ENCODE measurements at places on chromosomes 6 and 20.

DNA sequence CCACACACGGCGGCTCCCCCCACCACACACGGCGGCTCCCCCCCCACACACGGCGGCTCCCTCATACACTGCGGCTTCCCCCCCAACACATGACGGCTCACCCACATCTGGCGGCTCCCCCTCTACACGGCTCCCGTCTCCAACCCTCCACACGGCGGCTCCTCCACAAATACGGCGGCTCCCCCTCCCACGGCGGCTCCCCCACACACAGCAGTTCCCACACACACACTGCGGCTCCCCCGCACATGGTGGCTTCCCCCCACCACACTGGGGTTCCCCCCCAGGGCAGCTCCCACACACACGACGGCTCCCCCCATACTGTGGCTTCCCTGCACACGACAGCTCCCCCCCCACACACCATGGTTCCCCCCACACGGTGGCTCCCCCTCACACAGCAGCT lies 98.0 kb downstream of the TTLL2 start:
- DNase-seq: no peak

DNA sequence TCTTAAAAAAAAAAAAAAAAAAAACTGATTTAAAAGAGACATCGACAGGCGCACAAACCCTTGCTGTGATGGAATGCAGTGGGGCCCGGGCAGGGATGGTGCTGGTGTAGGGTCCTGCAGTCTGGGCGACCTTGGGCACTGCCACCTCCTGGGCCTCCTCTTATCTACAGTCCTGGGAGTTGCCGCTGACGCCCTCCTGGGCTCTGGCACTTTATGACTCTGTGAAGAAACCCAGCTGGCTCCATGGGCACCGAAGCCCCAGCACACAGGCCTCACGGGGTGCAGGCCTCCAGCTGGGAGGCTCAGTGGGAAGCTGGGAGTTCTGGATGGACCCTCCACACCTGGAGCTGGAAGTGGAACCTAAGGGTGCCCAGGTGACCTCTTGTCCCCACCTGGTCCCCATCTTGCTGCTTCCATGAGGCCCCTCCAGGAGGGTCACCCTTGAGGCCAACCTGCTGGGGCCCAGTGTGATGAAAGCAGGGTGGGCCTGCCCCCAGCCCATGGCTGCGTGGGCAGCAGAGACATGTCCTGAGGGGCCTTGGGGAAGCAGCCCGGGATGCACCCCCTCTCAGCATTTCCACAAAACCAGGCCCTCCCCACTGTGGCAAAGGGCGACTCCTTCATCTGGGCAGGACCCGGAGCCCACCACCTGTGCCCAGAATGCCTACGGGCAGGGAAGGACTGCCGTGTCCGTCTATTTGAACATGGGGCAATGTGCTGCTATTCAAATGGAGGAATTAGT lies 104.9 kb downstream of the ASXL1 start:
- no peak for DNase-seq

DNA sequence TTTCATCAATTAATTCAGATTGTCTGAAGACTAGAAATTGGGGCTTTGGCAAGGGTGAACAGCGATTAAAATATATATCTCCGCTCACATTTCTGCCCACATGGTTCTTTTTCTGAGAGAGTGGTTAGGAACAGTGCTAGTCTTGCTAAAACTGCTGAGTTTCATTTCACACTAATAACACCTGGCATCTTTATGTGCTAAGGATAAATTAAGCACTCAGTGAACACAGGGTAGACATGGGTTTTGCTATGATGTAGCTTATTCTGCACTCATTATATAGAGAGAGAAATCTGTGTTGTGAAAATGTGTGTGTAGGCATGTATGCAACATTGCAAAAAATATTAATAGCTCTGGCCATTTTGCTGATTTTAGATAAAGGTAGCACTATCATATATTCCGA lies 623.4 kb upstream of the FLRT3 start:
- DNase-seq: no peak

DNA sequence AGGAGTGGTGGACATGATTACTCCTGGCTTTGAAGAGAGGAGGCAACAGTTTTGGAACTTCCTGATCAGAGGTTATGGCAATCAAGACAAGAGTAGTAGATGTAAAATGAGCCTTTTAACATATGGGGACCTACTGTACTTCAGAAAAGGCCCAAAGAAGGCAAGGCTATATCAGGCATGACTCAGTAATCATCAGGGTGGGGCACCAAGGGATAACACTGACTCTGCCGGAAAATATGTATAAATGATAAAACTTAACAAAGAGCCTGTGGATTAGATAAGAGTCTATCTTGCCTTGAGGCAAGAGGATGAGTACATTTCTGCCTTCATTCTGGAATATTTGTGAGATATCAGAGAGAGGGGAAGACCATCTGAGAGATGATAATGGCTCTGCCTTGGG lies 1389.9 kb upstream of the MAP3K7 start:
- no peak for DNase-seq

- no peak for DNase-seq
These were observed 132.7 kb upstream of the MAP3K7 start for GRCh38 chr6:90719321-90720195.

GRCh38 chr6:153140299-153140698 lies 9.2 kb upstream of the RGS17 start:
- no peak for DNase-seq

DNA sequence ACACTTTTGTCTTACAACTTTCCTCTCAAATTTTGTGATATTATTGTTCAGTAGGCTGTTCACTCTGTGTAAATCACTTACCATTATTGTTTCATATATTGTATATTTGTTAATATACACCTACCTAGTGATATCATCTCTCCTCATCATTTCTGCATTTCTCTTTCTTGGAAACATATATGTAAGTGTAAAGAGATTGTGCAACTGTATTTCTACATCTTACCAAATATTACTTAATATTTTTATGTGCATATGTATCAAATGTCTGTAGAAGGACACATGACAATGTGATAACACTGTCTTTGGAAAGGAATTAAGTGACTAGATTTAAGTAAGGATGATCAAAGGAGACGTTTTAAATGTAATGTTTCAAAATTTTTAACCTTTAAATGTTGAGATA lies 30.2 kb downstream of the ZNF322 start:
- no peak for DNase-seq

DNA sequence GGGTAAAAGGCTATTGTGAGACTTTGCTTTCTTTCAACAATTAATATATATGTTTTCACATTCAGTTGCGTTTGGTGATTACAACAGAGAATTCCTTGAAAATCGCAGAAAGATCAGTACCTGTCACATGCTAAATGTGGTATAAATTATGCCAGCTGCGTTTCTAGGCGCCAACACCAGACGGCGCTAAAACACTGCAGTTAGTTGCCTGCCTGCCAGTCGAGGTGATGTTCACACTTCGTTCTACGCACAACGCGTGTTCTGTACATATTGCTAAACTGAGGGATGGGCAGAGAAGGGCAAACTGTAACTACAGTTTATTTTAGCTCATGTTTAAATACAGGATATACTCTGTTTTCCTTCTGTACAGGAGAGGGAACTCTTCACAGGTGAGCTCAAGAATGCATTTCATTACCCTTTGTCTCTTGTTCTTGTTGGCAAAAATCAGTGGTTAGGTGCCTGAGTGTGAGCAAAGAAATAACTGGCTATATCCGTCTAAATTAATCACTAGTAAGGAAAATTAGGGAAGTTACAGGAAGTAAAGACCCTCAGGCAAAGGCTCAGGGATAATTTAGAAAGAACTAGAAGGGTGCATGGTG lies 100.1 kb upstream of the RGS17 start:
- DNase-seq: peak; percentile 37

- no peak for DNase-seq
These were observed 22.4 kb upstream of the BACH2 start for GRCh38 chr6:90319044-90319443.

- DNase-seq: peak; percentile 32
These were observed 4.2 kb downstream of the DUSP22 start for GRCh38 chr6:296151-297122.

- DNase-seq: no peak
These were observed 73.6 kb upstream of the AKAP12 start for GRCh38 chr6:151166180-151166579.

- no peak for DNase-seq
These were observed 96.3 kb downstream of the PHF3 start for GRCh38 chr6:63731930-63732329.

- DNase-seq: no peak
These were observed 367 bp downstream of the NRSN2 start for GRCh38 chr20:347317-347639.

DNA sequence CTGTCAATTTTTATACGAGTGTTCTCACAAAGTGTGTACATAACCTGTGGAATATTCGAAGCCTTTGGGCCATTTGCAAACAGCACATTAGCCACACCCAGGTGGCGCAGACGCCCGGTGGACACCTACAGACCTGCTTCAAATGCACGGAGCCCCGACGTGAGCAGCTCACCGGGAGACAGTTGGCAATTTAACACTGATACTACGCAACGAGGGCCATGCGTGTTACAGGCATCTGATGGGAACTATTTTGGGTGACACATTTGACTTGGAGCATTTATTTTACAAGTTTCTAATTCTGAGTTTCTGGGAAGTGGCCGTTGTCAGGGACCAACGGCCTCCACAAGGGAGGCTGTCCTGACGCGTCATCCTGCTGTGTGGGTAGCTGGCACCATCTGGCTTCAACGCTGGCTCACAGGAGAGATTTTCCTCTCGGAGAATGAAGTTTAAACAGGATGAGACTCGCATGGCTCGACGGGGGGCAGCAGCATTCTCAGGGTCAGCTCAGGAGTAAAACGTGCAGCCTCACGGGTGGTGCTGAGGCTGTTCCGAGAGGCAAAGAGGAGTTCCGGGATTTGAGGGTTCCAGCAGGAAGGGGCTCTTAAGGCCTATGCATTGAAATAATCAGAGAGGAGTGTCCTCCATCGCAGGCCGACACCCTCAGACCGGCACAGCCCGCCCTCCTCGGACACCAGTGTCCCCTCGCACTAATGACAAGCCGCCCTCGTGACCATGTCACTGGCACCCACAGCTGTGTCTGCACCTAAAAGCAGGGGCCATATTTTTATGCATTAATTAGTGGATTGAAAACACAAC lies 207.4 kb downstream of the DLL1 start:
- peak; percentile 29 for DNase-seq

DNA sequence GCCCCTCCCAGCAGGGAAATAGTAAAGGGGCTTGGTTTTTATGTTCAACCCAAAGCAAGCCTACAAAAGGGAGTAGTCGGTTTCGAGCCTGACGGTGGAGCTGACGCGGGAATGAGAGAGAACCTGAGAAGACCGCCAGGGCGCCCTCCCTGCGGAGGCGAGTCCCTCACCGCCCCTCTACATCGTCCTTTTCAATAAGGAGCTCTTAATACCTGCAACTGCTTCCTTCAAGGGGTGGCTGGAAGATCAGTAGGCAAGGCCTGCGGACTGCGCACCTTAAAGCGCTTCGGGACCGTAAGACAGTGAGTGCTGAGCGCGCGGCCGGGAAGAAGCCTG lies 709 bp upstream of the ZNF76 start:
- no peak for DNase-seq

DNA sequence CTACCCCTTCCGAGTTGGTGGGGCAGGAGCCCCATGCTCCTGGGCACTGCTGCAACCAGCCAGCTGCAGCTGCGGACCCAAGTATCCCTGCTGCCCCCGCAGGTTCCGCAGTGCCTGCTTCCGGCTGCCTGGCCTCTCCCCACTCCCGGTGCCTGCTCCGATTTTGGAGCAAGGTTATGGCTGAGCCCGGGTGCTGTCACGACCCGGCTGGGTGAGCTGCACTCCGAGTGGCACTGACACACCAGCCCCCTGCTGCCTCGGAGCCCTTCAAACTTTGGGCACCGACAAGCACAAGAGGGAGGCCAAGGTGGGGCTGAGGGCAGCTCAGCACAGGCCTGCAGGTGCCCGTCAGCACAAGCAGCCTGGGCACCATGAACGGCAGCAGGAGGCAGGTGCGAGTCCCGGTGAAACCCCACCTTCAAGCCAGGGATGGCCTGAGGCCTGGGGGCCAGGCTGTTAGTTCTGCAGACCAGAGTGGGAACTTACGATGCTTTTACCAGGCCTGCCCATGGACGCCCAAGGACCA lies 25.9 kb upstream of the HACE1 start:
- no peak for DNase-seq

- no peak for DNase-seq
These were observed 8.0 kb downstream of the RNF217 start for GRCh38 chr6:124970243-124970642.

GRCh38 chr6:13662651-13663334 lies 47.7 kb downstream of the NOL7 start:
- no peak for DNase-seq

DNA sequence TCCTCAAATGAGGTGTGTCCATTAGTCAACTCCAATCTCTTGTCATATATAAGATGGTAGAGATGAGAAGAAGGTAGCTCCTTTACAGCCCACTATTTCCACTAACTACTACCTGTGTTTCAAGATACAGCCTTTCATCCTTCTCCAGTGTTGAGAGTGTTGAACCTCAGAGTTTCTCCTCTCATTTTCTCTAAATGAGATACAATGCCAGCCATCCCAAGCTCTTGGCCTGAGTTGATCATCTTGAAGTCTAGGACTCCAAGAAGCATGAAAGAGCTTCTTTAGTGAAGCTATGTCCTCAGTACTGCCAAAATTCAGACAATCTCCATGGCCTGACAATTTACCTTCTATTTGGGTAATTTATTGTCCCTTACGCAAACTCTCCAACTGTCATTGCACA lies 548 bp upstream of the HLA-DRA start:
- no peak for DNase-seq

DNA sequence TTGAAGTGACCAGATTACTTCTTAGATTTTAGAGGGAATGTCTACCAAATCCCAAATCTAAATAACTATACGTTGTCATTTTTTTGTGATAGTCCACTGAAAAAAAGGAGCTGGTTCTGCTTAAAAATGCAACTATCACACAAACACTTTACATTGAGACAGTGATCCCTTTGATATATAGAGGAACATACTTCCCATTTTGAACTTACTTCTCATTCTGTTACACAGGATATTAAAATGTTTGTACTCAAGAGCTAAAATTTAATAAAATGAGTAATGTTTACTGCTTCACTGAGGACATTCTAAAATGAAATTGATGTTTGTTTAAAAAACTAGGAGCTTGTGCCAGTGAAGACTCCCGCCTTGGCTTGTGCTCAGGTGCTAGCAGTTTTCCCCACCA lies 174.1 kb downstream of the CARMIL1 start:
- DNase-seq: no peak

GRCh38 chr6:28751514-28751913 lies 172.3 kb downstream of the TRIM27 start:
- DNase-seq: no peak

- peak; percentile 12 for DNase-seq
These were observed 4.4 kb downstream of the APMAP start for GRCh38 chr20:24987873-24988835.

DNA sequence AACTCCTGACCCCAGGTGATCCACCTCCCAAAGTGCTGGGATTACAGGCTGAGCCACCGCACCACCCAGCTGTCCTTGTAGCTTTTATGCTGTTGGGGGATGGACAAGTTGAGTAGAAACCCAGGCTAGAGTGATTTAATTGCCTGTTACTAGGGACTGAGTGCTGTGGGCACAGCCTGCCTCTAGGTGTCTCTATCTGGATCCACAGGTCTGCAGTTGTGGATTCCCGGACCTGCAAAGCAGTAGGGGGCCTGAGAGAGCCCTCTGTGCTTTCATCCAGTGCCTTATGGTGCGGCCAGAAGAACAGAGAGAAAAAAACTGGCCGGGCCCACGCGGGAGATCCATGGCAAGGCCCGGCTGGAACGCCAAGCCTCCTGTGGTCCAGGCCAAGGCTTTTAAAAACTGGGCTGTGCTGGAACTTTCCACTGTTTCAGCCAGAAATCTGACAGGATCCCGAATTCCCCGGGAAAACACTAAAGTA lies 5.2 kb downstream of the SIRPA start:
- no peak for DNase-seq
